SW480 (cell line): ENCODE measurements at places on chromosomes 3 and 15.
A peak's percentile ranks its signal among the peaks of the same experiment; 100 is the strongest.

DNA sequence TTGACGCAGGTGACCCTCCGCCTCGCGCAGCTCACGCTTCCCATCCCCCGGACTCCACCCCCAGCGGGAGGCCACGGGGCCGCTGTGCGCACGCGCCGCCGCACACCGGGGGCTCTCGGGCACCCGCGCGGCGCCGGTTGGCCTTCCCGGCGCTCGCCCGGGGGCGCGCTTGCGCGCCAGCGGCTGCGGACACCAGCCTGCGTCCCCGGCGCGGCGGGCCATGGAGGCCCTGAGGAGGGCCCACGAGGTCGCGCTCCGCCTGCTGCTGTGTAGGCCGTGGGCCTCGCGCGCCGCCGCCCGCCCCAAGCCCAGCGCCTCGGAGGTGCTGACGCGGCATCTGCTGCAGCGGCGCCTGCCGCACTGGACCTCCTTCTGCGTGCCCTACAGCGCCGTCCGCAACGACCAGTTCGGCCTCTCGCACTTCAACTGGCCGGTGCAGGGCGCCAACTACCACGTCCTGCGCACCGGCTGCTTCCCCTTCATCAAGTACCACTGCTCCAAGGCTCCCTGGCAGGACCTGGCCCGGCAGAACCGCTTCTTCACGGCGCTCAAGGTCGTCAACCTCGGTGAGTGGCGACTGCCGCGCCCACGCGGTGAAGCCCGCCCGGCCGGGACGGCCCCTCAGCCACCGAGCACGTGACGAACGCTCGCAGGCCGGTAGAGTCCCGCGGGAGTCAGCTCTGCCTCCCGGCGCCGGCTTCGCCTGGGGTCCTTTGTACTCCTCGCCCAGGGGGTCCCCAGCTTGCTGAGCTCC, at the start of gene C15orf61:
Gene C15orf61, plus strand, starts transcription at position 103 of the 754 bp plus-strand sequence. Its CDS starts 118 bp downstream, at position 221.
- peak; percentile 89 for DNase-seq

GRCh38 chr3:53238886-53239285, 16.9 kb downstream of the TKT start:
- DNase-seq, result no peak

GRCh38 chr15:81475471-81475870, 101.5 kb upstream of the TMC3 start:
- no peak for DNase-seq

GRCh38 chr3:53938645-53939044, 47.0 kb upstream of the SELENOK start:
- DNase-seq, result peak; percentile 61

DNA sequence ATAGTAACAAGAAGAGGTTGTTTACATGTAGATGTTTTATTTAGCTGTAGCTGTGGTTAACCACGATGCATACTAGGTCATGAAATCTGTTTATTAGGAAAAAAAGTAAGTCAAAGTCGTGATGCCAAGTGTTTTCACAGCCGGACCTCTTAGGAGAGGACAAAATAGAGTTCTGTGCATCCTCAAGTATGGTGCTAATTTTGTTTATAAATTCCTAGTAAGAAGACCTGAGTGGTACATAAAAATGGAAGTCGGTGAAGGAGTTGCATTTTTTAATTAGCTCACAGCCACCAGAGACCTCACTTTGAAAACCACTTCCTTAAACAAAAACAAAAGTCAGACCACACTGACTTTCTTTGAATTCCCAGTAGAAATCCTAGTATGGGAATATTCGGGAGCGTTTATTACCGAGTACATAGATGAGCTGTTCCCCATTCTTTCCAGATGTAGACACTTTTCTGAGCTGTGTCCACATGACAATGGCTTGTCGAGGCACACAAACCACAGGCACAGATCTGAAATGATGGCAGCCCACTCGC, 143.6 kb upstream of the UBE2E1 start:
- no peak for DNase-seq

DNA sequence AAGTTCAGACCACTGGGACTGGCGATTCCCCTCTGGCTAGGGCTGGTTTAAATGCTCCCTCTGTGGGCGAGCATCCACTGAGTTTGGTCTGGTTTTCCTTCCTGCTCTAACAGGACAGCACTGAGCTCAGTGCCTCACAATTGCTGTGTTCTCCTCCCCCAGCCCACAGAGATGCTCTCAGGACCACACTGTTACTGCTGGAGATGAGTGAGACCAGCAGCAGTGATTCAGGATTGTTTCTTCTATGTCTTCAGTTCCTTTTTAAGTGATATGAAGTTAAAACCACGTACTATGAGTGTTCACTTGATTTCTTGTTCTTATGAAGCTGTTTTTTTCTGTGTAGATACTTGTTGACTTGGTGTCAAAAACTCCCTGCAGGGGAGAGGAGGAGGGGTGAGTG, 180.4 kb upstream of the COL8A1 start:
- no peak for DNase-seq

- DNase-seq, result no peak
These were observed 62.1 kb downstream of the CYFIP1 start for GRCh38 chr15:22918056-22918455.

DNA sequence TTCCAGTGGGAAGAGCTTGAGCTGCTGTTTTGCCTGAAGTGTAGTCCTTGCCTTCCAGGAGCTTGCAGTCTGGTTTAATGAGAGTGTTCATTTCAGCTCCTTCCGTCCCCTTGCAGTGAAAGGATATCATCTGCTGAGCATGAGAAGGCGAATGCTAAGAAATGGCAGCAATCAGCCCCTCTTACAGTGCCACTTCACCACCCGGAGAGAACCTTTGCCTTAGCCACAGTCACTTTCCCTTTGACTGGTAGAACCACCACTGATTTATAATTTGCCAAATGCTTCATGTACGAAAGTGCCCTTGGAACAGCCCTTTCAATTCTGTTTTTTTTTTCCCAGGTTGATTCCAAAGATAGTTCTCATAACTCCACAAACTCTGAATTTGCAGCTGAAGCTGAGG, 11.5 kb downstream of the TATDN2 start:
- DNase-seq, result no peak

- no peak for DNase-seq
These were observed 90.5 kb downstream of the CCNL1 start for GRCh38 chr3:157069406-157069805.

DNA sequence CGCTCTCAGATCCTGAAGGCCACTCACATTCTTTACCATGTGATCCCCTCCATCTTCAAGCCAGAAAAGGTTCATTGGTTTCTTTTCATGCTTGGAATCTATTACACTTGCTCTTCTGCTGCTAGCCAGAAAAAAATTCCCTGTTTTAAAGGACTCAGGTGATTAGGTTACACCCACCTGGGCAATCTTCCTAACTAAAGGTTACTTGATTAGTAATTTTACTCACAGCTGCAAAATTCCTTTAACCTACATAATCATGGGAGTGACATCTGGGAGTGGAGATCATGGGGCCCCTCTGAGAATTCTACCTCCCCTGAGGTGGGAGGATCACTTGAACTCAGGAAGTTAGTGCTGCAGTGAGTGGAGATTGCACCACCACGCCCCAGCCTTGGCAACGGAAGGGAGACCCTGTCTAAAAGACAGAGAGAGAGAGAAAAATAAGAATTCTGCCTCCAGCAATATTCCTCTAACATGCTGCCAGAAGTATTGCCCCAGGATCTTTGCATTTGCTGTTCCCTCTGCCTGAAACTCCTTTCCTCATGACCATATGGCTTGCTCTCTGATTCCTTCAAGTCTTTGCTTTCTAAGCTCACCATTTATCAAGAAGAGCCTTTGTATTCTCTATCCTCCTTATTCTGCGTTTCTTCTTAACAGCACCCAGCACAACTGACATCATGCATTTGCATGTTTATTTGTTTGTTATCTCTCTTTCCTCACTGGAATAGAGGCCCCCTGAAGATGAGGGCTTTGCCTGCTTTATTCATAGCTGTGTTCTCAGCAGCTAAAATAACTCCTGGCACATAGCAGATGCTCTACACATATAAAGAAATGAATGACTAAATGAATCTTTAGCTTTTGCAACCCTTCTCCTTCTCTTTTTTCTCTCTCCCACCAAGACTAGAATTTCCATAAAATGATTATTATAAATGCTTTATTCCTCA, 68.2 kb downstream of the EDEM1 start:
- DNase-seq, result no peak

GRCh38 chr3:172002512-172003078, 36.8 kb upstream of the FNDC3B start:
- no peak for DNase-seq

- DNase-seq, result peak; percentile 68
These were observed 16.5 kb upstream of the CYP11A1 start for GRCh38 chr15:74383695-74384565.
